Fibroblast of skin of abdomen (primary cell): ENCODE measurements at places on chromosomes 7 and 10.

DNA sequence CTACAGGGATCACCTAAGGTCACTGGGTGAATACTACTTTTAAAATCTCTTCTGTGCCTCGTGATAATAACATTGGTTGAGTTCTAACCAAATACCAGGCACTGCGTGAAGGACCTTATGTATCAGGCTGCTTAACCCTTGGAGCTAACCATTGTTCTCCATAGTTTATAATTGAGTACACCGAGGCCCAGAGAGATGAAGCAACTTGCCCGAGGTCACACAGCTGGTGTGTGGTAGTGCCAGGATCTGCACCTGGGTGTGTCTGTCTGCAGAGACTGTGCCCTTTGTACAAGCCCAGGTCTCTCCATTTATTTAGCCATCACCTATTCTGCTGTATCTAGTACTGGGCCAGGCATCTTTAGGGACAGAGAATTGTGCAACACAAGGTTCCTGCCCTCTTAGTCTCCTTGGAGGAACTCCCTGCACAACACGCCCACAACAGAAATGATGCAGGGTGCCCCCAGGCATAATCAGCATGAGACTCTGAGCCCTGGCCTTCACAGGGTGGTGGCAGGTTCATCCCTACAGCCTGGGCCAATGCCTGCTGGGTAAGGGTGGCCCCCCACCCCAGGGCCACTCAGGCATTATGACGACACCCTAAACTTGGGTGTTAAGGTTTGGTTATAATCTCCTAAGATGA, 31.5 kb downstream of the UNC5B start:
- DNase-seq, result no peak

GRCh38 chr7:1229202-1229947, 3.3 kb upstream of the UNCX start:
- DNase-seq, result no peak

GRCh38 chr7:95686109-95686508, 86.2 kb upstream of the DYNC1I1 start:
- peak; percentile 38 for DNase-seq

- peak; percentile 80 for DNase-seq
These were observed 15.6 kb upstream of the RFC2 start for GRCh38 chr7:74269757-74270277.

DNA sequence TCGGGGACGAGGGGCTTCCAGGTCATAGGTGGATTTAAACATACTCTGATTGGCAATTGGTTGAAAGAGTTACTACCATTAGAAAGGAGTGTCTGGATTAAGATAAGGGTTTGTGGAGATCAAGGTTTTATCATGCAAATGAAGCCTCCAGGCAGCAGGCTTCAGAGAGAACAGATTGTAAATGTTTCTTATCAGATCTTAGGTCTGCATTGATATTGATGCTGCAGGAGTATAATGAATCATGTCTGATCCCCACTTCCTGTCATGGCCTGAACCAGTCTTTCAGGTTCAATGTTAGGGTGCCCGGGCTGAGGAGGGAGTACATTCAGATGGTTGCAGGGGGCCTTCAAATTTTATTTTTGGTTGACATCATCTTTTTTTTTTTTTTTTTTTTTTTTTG, 51.4 kb downstream of the SH3PXD2A start:
- DNase-seq, result no peak

GRCh38 chr7:125154930-125155329, 225.3 kb upstream of the POT1 start:
- DNase-seq, result no peak

DNA sequence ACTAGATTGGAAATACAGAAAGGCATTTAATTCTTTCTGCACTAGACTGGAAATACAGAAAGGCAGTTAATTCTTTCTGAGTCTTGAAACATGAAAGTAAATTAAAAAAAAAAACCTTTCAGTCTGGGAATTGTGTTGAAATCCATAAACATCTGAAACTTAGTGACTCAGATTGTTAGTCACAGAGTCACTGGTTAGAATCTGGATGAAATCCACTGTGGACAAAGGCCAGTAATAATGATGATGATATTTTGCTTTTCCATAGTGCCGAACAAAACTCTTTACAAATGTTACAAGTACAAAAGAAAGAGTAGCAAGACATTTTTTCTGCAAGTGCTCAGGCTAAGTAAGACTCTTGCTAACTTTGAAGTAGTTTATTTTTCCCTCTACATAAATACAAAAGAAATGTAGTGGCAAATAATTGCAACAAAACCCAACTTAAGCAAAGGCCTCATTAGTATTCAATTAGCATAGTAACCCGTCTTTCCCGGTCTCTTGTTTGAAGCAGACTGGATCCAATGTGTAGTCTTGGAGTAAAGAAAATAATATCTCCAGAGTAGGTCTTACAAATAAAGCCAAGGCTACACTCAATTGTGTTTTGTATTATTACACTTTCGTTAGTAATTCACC, 5.8 kb upstream of the PRTFDC1 start:
- peak; percentile 91 for DNase-seq

DNA sequence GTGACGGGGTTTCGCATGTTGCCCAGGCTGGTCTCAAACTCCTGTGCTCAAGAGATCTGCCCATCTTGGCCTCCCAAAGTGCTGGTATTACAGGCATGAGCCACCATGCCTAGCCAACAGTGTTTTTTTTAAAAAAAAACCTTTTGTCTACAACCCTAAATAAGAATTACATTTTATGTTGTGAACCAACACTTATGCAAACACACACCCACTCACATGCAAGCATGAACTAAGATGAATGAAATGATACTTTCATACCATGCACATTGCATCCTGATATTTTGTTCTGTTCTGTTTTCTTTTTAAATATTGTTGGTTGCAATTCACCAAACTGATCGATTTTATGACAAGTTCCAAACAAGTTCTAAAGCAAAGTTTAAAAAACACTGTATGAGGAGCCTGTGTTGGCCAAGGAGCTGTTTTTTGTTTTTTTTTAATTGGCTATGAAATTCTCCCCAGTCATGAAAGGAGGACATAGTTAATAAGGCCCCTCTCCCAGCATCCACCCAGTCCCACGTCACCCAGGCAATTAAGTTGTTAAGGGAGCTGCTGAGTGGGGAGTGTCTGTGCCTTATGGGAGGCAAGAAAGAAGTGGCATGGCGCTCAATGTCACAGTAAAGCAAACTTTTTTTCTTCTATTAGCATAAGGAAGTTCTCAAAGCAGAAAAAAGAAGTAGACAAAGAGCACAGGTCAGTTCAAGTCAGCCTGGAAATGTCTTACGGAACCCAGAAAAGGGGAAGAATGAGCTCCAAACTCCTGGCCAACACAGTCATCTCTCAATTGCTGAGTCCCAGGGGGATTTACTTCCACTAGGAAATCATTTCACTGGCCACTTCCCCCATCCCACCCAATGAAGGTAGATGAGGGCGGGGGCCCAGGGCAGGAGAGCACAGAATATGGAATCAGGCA, 50.1 kb downstream of the NOD1 start:
- no peak for DNase-seq

- DNase-seq, result no peak
These were observed 40.6 kb downstream of the CCDC172 start for GRCh38 chr10:116364868-116365267.
